ENCODE measurements at places on chromosomes 11 and 22. TPM values are rescaled to one million over a fixed set of nuclear protein-coding genes. Genes with fewer than 3 reads are reported as not detected.

CDKN1C gene
- 0.23 TPM for total RNA-seq

DNA sequence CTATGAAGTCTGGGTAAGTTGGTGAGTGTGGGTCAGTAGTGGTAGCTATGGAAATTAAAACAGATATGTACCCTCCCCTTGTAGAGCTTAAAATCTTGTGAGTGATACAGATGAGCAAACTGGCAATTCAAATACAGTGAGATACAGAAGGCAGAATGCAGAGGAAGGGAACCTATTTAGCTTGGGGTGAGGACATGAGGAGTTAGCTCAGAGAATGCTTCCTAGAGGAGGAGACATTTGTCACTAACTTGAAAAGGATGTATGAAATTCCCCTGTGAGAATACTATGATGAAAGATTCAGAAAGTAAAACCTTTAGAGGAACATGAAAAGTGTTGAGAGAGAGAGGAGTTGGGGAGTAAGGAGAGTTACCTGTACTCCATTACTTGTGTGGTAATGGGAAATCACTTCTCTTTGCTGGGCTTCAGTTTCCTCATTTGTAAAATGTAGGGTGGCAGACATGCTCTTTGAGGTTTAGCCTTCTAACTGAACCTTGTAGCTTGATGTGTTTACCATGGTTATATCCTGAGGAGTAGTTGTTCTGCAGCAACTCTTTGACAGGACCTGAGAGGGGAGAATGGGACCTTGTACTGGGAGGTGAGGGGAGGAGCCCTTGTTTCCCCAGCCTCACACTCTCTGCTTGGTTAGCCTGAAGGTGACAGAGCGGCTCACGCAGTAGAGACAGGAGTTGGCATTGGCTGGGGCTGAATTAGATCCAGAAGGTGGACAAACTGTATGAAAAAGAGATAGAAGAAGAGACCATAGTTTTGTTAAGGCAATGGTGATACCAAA lies 17.9 kb downstream of the SWAP70 start:
- no peak for DNase-seq

- no peak for DNase-seq
Measured at GRCh38 chr11:123035831-123036230, 26.1 kb downstream of the HSPA8 start.

DNA sequence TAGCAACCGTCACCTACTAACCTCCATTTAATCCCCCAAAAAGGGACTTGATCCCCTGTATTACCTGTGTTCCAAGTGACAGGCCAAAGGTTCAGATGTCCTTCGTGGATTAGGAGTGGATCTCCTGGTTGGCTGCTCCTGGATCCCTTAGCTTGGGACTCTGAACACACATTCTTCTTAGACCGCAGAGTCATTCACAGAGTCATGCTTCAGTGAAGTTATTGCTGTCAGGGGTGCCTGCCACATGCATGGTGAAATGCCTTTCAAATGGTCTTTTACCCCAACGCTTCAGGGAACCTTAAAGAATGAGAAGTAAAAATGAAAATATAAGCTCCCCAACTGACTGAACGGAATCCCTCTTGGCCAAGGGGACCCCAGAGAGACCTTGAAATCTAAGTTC lies 49.1 kb downstream of the ADAMTS8 start:
- no peak for DNase-seq

- DNase-seq: peak; percentile 39
Measured at GRCh38 chr11:46914363-46914762, 4.0 kb downstream of the LRP4 start.

DNA sequence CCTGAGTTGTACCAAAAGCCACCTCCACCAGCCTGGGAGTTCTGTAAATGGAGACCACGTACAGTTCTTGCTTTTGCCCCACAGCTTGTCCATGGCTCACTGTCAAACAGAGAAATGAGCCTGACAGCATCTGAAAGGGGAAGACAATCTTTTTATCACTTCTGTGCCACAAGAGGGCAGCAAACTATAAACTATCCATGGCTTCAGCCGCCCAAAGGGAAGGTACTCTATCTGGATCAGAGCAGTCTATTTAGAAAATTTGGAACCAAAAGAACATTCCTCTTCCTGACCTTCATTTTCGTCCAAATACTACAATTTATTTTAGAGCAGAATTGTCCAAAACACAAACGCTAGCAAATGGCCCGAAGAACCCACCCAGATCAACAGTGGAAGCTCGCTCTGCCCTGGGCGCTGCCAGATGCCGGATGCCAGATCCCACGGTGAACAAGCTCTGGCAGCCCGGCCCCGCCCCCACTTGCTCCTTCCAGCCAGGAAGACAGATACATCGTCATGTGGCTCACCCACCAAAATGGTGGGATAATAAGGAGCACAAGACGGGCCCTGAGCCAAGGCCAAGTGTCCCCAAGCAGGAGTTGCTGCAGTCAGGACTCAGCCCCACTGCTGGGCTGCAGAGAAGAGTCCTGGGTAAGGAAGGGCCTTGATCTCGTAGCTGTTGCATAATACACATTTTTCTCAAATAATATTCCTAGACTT lies 23.9 kb upstream of the SCGB1A1 start:
- DNase-seq: peak; percentile 76

DNA sequence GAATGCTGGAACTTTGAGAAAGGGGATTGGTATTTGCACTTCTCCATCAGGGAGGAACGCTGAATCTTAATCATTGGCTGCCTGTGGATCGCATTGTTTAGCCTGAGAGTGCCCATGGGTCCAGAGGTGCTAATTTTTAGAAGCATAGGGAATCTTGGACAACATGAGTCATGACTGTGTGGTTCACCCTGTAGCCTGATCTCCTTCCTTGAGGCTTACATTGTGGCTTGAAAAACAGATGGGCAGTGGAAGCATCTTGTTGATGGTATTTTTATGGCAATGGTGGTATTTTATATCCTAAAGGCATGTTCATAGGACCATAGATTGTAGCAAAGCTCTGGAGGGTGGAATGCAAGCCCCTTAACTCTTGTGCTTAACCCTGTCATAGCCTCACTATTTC lies 99.2 kb upstream of the DBX1 start:
- DNase-seq: peak; percentile 2

DNA sequence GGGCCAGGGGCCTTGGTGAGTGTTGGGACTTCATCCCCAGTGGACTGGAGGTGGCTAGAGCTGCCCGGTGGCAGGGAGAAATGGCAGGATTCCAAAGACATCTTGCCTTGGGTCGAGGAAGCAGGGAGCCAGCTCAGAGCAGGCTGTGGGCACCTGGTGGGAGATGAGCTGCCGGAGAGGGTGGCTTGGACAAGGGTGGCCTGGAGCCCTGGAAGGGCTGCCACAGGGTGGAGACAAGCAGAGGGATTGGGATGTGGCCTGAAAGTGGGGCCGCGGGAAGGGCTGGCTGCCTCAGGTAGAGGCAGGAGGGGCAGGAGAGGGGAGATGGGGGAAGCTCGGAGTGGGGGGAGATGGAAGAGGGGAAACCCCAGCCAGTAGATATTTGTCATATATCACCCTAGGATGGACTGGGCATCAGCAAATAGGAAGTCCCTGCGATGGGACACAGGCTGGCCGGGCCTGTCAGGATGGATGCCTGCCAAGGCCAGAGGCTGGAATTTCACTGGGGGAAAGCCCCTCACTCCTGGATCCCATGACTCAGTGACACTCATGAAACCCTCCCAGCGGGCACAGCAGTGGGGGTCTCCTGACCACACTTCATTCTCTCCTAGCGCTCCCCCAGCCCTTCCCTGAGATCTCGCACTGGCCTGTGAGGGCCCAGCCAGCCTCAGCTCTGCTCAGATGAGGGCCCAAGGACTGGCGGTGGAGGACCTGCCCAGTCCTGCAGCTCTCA lies 72.0 kb upstream of the SHISAL1 start:
- no peak for DNase-seq

- DNase-seq: peak; percentile 93
Measured at GRCh38 chr22:19463491-19464469, 15.2 kb downstream of the UFD1 start.

DNA sequence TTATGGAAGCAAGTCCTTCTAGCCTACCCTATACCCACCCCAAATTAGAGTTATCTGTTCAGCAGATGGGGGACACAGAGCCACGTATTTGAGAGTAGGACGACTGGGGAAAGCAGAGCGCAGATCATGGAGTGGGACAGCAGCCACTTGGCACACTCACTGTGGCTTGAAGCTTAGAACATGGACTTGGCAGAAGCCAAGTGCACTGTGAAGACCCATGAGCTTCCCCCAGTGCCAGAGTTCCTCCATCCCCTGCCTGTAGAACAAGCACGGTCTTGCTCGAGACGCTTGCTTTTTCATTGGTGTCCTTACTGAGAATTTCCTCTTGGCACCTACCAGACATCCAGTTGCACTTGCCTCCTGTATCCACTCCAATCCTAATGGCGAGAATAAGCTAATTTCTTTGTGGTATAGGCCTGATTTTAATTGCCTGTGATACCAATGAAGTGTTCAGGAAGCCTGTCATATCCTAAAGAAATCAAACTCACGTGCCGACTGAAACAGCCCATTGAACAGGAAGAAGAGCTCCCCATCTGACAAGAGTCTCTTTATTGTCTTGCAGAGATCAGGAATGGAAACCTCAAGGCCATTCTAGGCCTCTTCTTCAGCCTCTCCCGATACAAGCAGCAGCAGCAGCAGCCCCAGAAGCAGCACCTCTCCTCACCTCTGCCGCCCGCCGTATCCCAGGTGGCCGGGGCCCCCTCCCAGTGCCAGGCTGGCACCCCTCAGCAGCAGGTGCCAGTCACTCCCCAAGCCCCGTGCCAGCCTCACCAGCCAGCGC lies 166.9 kb downstream of the NAV2 start:
- no peak for DNase-seq

DNA sequence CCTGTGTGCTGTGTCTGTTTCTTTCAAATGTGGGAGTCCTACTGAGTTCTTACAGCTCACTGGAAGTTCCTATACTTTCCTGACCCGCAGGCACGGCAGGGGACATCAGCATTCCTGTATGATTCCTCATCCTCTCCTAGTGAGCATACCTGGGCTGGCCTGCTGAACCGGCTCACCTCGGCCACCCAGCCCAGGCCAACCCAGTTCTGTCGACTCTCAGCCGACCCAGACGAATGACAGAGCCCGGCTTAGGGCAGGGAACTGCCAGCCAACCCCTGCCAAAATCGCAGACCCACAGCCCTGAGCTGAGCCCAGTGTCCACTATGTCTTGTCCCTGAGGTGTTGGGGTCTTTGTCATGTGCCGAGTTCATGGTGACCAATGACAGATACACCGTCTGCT lies 339.7 kb downstream of the BRD1 start:
- DNase-seq: no peak

GRCh38 chr11:34174412-34175041 lies 69.1 kb downstream of the NAT10 start:
- peak; percentile 46 for DNase-seq

GRCh38 chr11:31582697-31583096 lies 73.1 kb downstream of the ELP4 start:
- no peak for DNase-seq

DNA sequence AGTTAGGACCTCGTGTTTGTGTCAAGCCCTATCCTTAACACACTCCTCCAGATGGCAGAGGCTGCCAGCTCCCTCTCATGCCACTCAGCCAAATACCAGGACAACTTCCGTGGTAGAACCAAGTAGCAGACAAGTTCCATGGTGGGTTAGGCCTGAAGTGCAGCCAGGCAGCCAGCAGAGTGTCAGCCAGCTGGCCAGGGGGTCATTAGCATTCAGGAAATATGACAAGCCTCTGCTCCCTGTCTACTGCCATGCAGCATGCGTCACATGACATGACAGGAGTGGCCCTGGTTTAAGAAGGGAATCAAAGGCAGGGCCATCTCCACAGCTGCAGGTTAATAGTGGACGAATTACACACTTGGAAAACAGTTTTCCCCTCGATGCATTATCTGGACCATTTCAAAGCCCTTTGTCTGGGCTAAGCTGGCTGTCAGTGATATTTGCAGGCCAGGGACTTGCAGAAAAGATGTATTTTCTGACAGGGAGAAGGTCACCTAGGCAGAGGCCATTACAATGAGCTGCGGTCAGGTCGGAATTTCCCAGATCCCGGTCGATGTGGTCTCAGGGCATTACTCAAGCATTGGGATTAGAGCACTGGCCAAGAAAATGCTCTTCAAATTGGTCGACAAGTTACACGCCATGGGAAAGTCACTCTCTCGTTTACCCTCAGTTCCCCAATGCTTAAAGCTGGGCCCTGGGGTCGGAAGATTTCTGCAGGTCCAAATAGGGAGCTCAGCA lies 461.7 kb upstream of the CADM1 start:
- no peak for DNase-seq

- no peak for DNase-seq
Measured at GRCh38 chr11:131724436-131724975, 354.1 kb downstream of the NTM start.
